T-helper 2 cell (primary cell): ENCODE measurements at places on chromosomes 16 and 17.

GRCh38 chr16:57137566-57138273 is 45.3 kb downstream of the CPNE2 start:
- DNase-seq: no peak

DNA sequence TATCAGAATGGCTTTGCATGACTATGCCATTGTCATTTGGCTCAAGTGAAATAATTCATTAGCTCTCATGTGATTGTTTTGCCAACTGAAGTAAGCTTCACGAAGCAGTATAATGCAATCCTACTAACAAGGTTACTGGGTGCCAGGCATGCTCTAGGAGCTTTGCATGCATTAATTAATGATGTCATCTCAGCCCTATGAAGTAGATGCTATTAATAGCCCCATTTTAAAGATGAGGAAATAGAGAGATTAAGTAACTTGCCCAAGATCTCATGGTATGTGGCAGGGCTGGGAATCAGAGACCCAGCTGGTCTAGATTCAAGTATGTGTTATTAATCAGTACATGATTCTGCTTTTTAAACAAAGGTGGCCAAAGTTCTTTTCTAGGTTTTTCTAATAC is 14.1 kb downstream of the KRT39 start:
- DNase-seq: no peak

DNA sequence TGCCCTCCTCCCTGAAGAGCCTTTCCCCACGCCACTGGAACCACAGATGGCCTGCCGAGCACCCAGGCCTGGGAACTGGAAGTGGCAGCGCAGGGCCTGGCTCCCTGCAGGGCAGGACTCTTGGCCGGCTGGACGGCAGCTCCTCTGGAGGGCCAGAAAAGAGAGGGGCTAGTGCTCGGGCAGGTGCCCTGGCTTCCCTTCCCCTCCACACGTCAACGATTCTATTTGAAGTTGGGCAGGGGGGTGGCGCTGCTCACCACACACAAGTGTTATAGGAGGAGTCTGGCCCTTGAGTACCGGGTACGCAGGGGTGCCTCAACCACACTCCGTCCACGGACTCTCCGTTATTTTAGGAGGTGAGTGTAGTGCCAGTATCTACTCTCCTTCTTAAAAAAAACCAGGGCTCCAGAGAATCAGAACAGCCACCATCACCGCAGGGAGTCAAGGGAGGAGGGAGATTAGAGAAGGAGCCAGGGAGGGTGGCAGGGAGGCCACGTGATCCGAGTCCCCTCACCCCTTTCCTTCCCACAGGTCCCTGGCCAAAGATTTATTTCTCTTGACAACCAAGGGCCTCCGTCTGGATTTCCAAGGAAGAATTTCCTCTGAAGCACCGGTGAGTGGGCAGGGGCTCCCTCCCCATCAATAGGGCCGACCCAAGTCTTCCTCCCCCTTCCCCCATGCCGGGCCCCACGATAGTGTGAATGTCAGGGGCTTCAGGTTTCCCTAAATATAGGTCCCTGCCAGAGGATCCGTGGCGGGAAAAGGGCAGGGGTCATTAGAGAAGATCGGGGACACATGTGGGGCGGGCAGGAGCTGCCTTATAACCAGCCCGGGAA is 1.4 kb upstream of the ALDOA start:
- DNase-seq: no peak

DNA sequence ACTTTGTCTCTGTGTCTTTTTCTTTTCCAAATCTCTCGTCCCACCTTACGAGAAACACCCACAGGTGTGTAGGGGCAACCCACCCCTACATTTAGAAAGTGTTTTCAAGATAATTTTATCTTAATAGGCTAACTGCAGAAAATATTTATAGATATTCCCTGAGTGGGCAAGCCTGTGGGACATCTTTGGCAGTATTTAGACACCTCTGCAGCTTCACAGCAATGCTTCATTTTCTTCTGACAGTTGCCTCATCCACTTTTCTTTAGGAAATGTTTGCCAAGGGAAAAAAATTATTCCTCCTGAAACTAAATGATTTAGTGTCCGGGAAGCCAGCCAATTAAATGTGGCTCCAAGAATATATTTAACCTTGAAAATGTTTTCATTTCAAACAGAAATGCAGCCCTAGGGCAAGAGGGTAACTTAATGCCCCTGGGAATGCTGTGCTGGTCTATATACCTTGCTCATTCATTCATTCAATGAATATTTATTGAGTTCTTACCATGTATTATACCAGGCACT is 290.4 kb downstream of the ABCC12 start:
- no peak for DNase-seq

DNA sequence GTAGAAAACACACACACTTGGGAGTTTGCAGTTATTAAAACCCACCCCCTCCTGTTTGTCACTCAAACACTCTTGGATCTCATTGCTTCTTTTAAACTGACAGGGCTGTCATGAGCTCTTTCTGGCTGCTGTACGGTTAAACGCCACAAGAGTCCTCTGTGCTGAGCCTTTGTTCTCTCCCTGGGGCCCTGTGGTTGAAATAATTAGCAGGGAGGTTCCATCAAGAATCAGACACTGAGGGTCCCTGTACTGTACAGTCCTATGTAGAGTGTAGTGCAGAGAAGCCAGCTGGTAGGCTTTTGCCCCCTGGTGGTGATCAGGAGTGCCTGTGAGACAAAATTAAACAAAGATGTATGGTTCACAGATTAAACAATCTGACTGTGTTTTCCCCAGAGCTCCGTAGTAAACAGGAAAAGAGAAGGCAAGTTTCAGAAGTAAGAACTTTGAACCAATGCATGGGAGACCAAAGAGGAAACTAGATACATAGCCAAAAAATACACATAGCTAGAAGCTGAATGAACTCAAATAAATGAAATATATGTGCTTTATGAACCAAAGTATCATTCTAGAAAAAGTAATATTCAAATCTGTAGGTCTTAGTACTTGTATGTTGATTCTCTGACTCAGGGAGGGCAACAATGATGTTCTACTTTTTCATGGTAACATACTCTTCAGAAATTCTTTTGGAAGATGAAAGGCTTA is 1.4 kb upstream of the SSH2 start:
- peak; percentile 92 for DNase-seq

DNA sequence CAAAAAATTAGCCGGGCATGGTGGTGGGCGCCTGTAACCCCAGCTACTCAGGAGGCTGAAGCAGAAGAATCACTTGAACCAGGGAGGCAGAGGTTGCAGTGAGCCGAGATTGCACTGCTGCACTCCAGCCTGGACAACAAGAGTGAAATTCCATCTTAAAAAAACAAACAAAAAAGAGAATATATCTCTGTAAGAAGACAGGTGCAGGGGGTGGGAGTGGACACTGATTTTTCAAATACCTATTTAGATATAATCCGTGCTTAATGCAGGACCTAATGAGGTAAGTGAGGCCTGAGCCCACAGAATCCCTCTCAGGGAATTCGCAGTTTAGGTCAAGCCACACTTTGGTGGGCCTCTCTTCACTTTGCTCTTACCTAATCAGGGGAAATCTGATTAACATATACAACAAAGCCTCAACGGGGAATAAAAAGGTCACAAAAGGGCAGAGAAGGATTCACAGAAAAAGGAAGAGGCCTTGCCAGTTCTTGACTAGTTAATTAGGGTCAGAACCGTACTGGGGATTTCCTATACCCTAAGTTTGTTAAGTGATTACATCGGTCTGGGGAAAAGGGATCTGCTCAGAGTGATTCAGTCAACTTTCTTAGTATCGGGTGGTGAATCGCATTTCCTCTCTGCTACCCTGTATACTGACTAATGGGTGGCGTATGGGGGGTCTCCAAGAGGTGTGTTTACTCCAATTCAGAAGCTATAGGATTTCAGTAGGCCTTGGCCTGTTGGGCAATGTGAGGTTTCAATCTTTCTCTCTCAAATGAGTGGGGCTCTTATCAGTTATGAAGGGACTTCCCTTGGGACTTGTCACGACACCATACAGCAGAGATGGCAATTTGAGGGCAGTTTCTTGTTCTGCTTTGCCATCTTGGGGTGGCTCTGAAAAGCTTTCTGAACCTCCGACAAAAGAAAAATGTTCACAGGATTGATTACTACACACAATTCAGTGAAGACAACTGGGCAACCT is 1.9 kb upstream of the NFAT5 start:
- peak; percentile 13 for DNase-seq

GRCh38 chr17:31250229-31250628 is 46.8 kb downstream of the OMG start:
- DNase-seq: no peak

DNA sequence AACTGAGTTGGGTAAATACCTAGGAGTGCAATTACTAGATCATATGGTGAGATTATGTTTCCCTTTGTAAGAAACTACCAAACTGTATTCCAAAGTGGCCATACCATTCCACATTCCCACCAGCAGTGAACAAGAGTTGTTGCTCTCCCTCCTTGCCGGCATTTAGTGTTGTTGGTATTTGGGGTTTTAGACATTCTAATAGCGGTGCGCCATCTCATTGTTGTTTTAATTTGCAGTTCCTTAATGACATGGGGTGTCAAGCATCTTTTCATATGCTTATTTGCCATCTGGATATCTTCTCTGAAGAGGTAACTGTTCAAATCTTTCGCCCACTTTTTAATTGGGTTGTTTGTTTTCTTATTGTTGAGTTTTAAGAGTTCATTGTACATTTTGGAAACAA is 164.2 kb upstream of the LHX1 start:
- DNase-seq: no peak

DNA sequence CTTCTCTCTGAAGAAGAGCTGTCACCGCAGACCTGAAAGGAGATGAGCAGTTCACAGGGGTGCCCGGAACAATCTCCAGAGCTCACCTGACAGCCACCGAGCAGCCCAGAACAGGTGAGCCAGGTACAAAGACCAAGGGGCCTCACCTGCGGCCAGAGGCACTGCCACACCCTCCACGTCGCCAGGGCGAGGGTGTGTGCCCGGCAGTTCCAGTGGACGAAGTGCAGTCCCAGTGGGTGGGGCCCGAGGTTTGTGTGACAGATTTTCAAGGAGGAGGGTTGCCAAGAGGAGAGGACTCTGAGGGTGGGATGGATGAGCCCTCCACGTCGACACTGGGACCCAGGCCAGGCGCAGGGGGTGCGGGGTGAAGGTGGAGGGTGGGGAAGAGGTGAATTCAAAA is 61.7 kb downstream of the SMPD3 start:
- no peak for DNase-seq

- no peak for DNase-seq
These were observed 2.8 kb upstream of the MSI2 start for GRCh38 chr17:57253362-57254065.

GRCh38 chr16:88479793-88480760 is 27.0 kb downstream of the ZFPM1 start:
- no peak for DNase-seq

DNA sequence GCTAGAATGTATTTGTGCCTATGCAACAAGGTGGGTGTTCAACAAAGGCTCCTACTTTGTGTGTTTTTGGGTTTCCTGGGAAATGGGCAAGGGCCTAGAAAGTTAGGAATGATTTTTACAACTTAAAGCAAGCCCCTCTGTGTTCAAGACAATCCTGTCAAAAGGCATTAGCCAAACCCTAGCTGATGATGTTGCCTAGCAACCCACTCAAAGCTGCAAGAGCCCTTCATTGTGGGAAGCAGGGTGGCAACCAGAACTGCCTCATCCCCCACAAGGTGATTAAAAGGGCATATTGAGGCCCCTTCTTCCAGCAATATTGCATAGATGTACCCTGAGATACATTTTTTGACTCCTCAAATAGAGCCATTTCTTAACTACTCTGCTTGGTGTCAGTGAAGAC is 16.0 kb upstream of the RASL10B start:
- DNase-seq: no peak

GRCh38 chr16:11400076-11400475 is 54.8 kb downstream of the RMI2 start:
- no peak for DNase-seq

GRCh38 chr16:79191933-79192332 is 408.6 kb downstream of the MAF start:
- no peak for DNase-seq
